ENCODE measurements at places on chromosomes 16 and 17.

GRCh38 chr16:50400312-50400966 lies 31.7 kb upstream of the BRD7 start:
- DNase-seq, result no peak

- DNase-seq, result no peak
These were observed 7.9 kb upstream of the SPHK1 start for GRCh38 chr17:76376318-76377133.

DNA sequence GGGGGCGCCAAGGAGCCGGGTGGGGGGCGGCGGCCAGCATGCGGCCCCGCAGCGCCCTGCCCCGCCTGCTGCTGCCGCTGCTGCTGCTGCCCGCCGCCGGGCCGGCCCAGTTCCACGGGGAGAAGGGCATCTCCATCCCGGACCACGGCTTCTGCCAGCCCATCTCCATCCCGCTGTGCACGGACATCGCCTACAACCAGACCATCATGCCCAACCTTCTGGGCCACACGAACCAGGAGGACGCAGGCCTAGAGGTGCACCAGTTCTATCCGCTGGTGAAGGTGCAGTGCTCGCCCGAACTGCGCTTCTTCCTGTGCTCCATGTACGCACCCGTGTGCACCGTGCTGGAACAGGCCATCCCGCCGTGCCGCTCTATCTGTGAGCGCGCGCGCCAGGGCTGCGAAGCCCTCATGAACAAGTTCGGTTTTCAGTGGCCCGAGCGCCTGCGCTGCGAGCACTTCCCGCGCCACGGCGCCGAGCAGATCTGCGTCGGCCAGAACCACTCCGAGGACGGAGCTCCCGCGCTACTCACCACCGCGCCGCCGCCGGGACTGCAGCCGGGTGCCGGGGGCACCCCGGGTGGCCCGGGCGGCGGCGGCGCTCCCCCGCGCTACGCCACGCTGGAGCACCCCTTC lies 484 bp downstream of the FZD2 start:
- no peak for DNase-seq

DNA sequence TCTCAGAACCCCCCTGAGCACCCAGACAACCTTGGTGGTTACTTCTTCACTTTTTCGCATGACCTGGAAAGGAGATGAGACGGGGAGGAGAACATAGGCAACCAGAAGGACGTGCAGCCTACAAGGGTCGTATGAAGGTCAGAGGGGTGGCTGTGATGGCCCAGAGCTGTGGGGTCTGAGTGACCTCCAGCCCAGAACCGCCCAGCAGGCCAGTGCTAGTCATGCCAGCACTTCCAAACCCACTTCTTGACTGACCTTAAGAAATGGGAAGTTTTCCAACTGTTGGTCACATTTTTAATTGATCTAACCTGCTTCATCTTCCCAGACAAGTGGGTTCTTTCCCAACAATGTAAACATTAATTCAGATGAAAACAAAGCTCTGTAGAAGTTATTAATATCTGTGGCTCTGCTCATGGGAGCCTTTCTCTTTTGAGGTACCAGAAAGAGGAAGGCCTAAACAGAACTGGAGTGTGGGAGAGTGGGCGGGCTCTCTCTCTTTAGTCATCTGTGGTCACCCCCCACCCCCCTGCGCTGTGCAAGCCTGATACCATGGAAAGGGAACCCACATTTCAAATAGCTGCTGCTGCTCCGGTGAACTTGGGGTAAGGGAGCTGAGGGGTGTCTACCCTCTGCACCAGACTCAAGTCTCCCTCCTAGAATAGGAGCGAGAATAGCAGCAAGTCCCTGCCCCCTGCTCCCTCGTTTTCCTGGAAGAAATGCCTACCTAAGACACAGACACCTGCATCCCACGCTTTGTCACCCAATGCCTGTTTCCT lies 101.6 kb downstream of the RAB11FIP4 start:
- DNase-seq, result no peak

- no peak for DNase-seq
These were observed 4.8 kb downstream of the EEF2K start for GRCh38 chr16:22210854-22211253.

- peak; percentile 65 for DNase-seq
These were observed at the start of gene CHMP6 for GRCh38 chr17:80991645-80992076. CHMP6 (plus strand) TSS chr17:80991841; CDS start chr17:80991919, 78 bp downstream.

DNA sequence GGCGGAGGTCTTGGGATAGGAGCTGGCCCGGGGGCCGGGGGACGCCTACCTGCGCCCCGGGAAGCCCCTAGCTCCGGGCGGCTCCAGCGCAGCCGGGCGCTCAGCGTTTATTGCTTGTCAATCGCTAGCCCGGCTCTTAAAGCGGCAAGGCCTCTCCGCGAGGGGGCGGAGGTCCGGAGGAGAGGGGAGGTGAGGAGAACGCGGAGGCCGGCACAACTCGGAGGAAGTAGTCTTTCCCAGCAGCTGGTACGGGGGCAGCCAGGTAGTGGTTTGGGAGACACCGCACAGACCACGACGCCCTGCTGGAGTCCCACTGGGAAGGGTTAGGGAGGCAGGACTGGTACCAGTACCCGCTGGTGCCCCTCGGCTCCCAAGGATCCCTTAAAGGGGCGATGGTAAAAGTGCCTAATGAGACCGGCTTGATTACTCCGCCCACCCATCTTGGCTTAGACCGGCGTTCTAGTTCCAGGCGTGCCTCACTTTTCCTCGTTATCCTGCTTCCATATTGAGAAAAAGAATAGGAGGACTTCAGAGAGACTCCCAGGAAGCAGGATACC lies at the start of gene MPP2:
Gene MPP2 (minus strand): TSS at position 112 of the 557 bp plus-strand sequence. CDS start 3,076 bp downstream, outside the sequence.
- DNase-seq, result peak; percentile 67

DNA sequence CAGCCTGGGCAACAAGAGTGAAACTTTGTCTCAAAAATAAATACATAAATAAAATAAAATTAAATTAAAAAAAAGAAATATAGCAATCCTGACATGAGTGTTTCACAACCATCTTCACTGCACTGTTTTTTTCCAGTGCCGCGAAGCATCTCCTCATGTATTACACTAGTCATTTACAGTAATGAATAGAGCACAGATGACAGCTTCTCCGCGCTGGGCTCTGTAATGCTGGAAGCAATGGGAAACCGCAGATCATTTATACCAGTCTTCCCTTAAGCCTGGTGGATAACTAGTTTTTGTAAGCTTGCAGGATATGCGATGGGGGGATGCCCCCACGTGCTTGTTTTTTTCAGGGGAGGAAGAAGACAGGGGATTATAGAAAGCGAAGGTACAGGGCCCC lies 86.9 kb downstream of the MYH13 start:
- DNase-seq, result no peak

DNA sequence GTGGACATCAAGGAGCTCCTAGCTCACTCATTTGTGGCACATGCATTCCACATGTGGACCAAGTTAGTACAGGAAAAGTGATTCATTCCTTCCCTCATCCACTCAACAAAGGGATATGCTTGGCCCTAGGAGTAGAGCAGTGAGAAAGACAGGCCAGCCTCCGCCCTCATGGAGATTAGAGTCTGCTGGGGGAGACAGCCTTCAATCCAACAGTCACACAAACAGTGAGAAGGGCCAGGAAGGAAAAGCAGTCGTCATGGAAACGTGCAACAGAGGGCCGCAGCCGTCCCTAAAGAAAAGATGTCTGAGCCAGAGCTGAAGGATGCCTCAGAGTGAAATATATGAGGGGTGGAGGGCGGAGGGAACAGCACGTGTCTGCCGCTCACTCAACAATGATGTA lies 109.9 kb downstream of the VPS53 start:
- no peak for DNase-seq

DNA sequence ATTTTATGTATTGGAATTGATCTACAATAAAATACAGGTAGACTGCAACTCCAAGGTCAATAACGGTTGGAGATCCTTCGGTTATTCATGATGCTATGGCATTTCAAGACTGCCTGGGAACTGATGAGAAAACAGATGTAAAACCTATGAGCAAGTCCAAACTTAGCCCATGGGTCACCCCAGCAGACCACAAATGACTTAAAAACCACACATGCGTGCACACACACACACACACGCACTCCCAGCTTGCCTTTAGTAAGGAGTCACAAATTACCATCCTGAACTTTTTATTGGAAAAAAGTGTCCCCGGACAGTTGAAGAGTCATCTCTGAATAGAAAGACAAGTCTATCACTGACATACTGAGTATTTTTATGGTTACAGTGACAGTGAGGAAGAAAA lies 26.7 kb downstream of the TRIM25 start:
- DNase-seq, result no peak

DNA sequence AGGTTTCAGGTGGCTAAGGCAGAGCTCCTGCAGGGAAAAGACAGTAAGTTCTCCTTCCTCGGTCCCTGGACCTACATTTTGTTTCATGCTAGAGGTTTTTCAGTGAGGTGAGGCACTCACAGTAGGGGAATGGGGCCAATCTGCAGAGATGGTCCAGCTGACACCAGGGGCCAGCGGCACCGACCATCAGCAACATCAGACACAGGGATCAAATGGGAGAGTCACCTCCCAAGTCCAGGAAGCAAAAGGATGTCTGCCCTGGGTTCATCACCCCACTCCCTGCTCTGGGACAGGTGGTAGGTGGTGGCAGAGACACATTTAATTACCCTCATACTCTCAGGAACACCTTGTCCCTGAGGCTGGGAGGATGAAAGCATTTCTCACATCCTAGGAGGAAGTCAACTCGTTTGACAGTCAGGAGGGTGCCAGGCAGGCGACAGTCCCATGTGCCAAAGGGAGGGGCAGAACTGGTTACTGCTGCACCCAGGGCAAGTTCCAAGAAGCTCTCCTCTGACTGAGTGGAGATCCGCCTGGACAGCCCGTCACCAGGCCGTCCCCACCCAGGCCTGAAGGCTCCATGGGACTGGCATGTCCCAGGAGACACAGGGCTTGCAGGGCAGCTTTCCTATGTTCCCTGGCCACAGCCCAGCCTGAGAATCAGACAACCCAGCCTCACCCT lies 19.2 kb downstream of the ATP6V0D1 start:
- DNase-seq, result no peak

GRCh38 chr17:18138065-18138749 lies 29.7 kb downstream of the MYO15A start:
- no peak for DNase-seq

DNA sequence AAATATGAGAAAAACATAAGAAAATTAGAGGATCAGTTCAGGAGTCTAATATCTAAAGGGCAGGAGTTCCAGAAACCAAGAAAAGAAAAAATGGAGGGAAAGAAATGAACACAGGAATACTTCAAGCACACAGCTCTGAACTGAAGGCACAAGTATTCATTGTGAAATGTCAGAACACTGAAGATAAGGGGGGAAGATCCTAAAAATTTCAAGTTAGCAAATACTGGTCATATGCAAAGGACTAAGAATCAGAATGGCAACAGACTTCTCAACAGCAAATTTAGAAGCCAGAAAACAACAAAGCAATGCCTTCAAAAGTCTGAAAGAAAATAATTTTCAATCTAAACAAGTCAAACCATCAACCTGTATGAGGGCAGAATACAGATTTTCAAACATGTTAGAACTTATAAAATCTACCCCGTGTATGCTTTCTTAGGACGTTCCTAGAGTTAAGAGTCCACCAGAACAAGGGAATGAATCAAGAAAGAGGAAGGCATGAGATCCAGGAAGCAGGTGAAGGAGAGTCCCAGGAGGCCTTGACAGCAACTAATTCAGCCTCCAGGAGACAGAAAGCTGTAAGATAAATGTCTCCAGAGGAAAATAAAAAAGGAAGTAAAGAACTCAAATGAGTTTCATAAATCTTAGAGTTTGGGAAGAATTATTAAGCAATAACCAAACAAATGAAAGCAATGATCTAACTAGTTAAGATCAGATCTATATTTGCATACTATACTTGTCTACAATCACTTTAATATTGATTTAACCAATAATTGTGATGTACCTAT lies 2.8 kb downstream of the BRD7 start:
- no peak for DNase-seq

Measured in NT2/D1 (cell line).